ENCODE measurements at places on chromosomes 6 and 20. TPM values are rescaled to one million over a fixed set of nuclear protein-coding genes. Genes with fewer than 3 reads are reported as not detected.

GRCh38 chr6:118724211-118724610, 72.8 kb upstream of the CEP85L start:
- DNase-seq = no peak
- H3K27me3 ChIP-seq = no peaks in the 10 kb centered on the region

GRCh38 chr20:1184638-1185315, at the start of gene TMEM74B:
Gene TMEM74B (minus strand): TSS chr20:1184981. CDS start chr20:1183801, 1,180 bp downstream.
- no peaks in the 10 kb centered on the region for H3K36me3 ChIP-seq
- H3K27ac ChIP-seq = no peak within 1 kb of the TSS
- peaks cover 3% of the 10 kb centered on the region for H3K4me1 ChIP-seq
- H3K27me3 ChIP-seq = peaks cover 12% of the 10 kb centered on the region

SUMO4 gene
- total RNA-seq = 1.1 TPM

DNA sequence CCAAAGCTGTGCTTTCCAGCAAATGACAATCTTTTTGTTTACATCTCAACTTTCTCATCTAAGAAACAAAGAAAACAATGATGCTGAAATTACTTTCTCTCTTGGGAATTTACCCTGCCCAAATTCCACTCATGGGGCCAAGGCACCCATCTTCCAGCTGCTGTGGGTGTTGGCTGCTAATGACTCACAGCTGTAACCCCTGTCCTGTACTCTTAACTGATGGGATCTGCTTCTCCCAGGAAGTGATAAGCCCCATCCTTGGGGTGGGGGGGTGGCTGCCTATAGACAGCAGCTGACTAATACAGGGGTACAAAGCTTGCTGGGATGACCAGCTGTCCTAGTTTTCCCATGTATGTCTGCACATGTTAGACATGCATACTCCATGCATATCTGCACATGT, 938.6 kb downstream of the C6orf118 start:
- H3K4me3 ChIP-seq = no peak overlapping the region
- H3K27me3 ChIP-seq = no peaks in the 10 kb centered on the region
- H3K27ac ChIP-seq = no peak overlapping the region

DNA sequence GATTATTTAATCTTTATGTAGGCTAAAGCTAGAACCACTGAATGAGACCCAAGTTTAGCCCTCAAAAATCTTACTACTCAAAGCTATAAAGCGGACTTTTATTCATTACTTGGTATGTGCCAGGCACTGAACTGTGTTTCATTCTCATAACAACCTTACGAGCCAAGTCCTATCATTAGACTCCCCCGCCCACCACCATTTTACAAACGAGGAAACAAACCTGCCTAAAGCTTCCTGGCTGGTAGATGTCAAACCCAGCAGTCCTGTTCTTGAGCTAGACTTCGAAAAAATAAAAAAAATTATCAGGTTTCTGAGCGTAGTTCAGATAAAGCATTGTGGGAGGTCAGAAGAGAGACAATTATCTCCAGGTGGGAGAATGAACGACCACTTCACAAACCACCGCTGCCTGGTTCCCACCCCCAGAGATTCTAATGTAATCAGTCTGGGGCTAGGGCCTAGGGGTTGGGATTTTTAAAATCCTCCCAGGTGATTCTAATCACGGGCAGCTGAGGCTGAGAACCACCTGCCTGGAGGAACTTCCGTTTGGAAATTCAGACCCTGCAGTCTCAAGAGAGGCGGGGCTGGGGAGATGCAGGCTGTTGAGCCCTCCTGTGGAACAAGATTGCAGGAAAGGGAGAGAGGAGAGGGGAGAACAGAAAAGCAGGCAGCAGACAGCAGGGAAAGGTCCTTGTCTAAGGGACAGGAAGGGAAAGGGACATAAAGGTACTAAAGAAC, 8.6 kb downstream of the ADTRP start:
- no peak overlapping the region for H3K4me3 ChIP-seq
- no peaks in the 10 kb centered on the region for H3K27me3 ChIP-seq
- DNase-seq = no peak
- no peak overlapping the region for H3K27ac ChIP-seq
- no peaks in the 10 kb centered on the region for H3K4me1 ChIP-seq
- H3K36me3 ChIP-seq = no peaks in the 10 kb centered on the region

DNA sequence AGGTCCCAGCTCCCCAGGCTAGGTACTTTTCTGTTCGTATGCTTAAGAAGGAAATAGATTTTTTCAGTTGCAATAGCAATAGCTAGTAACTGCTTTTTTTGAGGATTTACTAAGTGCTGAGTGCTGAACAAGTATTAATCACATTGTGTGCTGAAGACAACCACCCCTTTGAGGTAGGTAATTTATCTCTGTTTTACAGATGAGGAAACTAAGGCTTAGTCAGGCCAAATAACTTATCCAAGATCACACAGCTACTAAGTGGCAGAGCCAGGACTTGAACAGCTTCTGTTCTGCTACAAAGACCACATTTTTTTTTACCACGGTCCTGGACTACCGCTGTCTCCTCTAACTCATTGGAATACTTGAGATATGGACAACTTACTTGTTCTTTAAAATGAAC, 39.8 kb downstream of the LRRN4 start:
- H3K36me3 ChIP-seq = peaks cover 24% of the 10 kb centered on the region
- no peaks in the 10 kb centered on the region for H3K27me3 ChIP-seq
- H3K4me3 ChIP-seq = no peak overlapping the region
- H3K27ac ChIP-seq = no peak overlapping the region
- no peaks in the 10 kb centered on the region for H3K4me1 ChIP-seq
- no peak for DNase-seq

- no peaks in the 10 kb centered on the region for H3K27me3 ChIP-seq
- no peak for DNase-seq
- no peak overlapping the region for H3K27ac ChIP-seq
- no peaks in the 10 kb centered on the region for H3K36me3 ChIP-seq
Measured at GRCh38 chr6:17881085-17881858, 106.2 kb downstream of the KIF13A start.

TMX4 gene
- 34.6 TPM for total RNA-seq

Measured in Panc1 (cell line).